ENCODE measurements at places on chromosomes 3 and 15.

GRCh38 chr3:65995515-65995914 lies 43.2 kb downstream of the MAGI1 start:
- ATAC-seq: no peak

DNA sequence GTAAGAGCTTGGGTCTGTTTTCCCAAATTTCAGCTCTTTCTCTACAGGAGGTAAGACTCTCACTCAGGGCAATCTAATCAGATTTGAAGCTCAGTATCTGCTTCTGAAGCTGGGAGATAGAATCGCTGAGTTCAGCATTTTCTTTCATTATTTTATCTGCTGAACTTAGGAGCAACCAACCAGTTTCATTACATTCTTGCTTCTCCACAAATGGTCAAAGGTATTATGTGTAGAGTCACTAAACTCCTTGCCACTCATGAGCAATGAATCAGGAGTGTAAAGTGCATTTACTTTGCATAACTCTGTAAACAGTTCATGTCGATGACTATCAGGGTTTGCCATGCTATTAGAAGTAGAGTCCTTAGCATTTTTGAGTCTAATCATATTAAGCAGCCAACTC lies 249.4 kb downstream of the CHL1 start:
- ATAC-seq: no peak

DNA sequence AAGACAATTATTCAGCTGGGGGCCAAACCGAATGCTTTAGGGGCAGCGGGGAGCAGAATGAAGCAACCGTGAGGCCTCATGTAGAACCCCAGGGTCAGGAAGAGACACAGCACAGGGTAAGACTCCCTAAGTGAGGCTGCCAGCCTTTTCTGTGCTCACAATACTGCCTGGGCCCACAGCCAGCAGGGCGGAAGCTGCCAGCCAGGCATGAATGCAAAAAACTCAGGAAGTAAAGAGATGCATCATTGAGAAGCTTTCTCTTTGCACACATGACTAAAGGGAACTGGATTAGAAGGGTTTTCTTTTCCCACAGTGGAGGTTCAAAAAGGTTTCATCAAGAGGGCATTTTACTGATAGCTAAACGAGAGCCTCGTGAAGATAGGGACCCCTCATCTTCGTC lies 33.3 kb downstream of the CA12 start:
- no peak for ATAC-seq

GRCh38 chr3:20047976-20048883 lies 8.0 kb downstream of the KAT2B start:
- ATAC-seq: no peak

GRCh38 chr3:167493244-167493643 lies 19.4 kb upstream of the SERPINI2 start:
- no peak for ATAC-seq

DNA sequence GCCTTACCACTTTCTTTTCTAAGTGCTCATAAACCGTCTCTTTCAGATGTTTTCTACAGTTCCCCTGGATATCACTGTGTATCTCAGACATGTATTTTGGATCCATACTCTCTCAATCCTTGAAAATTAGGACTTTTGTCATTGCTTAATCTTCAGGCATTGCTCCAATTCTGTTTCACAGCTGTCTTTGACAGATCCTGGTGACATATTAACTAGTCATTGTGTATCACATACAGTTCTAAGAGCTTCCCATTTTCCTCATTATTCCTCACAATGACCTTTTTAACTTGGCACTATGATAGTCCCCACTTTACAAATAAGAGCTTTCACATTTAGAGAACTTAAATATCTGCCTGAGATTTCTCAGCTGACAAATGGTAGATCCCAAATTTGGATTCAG lies 151.7 kb downstream of the CLSTN2 start:
- ATAC-seq: no peak

GRCh38 chr3:24604215-24604614 lies 109.6 kb upstream of the THRB start:
- ATAC-seq: no peak

DNA sequence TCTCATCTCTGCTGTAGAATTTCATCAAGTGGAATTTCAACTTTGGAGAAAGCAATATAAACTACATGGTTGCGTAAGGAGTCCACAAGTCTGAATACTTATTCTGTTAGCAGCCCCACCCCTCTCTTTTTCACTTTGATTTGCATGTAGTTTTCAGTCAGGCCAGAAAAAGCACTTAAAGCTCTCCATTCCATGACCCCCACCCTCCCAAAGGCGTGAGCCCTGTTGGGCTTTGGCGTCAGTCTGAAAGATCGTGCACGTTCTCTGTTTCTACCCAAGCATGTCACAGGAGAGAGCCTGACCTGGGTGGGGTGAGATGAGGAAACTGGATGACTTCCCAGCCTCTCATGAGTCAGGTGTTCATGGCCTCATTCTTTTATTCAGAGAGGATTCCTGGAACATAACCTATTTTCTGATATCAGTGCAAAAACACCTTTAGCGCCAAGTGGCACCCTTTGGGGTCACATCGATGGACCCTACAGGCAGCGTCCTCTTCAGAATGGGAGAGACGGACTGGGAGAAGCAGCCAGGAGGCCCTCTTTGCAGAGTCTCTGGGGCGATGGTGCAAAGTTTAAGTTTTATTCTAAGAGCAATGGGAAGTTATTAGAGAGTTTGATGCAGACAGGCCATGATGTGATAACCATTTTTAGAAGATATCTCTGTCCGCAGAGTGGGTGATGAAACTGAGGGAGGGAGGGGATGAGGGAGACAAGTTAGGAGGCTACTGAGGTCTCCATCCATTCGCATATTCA lies 55.8 kb downstream of the LSM3 start:
- no peak for ATAC-seq

GRCh38 chr15:99578809-99579208 lies 13.0 kb downstream of the MEF2A start:
- no peak for ATAC-seq

GRCh38 chr3:146464783-146465182 lies 4.6 kb downstream of the PLSCR2 start:
- no peak for ATAC-seq

- no peak for ATAC-seq
Measured at GRCh38 chr3:11928381-11928780, 75.8 kb upstream of the SYN2 start.

DNA sequence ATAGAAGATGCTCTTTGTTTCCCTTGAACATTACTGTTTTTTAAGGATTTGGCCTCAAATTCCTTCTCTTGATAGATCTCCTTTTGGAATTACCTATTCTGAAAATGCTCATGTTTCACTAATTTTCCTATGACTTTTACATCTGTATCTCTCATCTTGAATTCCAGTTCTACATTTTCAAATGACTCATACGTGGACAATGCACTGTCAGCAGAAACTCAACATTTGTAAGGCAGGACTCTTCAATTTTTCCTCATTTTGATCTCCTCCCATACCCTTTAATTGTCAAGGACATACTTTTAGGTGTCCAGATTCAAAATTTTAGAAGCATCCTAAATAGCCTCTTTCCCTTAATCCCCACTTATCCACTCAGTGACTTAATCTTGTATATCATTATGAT lies 341.0 kb upstream of the RASGRP1 start:
- no peak for ATAC-seq

Data from activated CD4-positive, CD25-positive, alpha-beta regulatory T cell treated with anti-CD3 and anti-CD28 coated beads, Interleukin-2, amount 50 U/mL, for 24 hours (primary cell).